A172 (cell line): ENCODE measurements at places on chromosomes 16 and 17. TPM values are rescaled to one million over a fixed set of nuclear protein-coding genes. Genes with fewer than 3 reads are reported as not detected.

- DNase-seq, result peak; percentile 94
Observed at GRCh38 chr16:30658731-30659506, 688 bp downstream of the FBRS start.

DNA sequence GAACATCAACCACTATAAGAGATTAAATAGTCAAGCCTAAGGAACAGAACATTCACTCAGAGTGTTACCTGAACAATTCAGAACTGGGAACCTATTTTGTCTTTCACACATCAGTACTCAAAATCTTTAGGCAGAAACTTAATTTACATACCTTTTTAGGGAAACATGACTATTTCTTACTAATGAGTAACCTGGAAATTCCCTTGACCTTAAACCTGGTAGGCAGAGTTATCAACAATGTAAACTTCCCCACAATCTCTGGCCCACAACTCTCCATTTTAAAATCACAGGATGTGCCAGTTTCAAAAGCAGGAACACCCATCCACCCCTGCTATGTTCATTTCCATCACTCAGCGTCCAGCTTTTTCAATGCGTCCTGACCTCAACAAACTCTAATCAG is 132.9 kb upstream of the ANKFN1 start:
- DNase-seq, result no peak

- DNase-seq, result no peak
Observed at GRCh38 chr16:75010427-75010826, 11.6 kb downstream of the ZNRF1 start.

DNA sequence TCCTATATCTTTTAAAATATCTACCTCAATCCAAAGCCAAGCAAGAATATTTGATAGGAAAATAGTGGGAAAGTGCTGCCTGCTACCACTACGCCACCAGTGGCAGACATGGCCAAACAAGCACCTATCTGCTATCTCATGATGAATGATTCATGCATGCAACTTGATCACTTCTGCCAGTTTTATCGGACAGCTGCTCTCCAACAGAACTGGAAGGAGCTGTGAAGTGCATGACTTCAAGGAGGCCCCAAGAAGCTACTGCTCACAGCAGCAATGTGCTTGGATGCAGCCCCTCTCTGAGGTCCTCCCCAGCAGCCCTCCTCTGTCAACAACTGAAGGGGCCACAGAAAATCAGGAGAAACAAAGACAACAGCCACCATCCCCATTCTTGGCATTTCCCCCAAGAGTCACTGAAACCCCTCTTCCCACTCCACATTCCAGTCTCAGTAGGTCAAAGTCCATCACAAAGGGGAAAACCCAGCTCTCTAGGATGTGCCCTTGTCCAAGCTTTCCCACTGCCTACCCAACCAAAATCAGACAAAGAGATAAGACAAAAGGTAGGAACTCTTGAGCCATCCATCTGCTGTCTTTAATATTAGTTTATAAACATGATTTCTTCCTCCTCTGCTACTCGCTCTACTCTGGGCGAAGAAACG is 215.3 kb downstream of the C16orf78 start:
- DNase-seq, result no peak

GRCh38 chr17:66149562-66149961 is 42.4 kb downstream of the CEP112 start:
- DNase-seq, result no peak

The TNP2 gene
- total RNA-seq, result not detected in 2 replicates

The C17orf78 gene
- not detected in 2 replicates for total RNA-seq

The EDC4 gene
- total RNA-seq, result 31.8 and 50.7 TPM in 2 replicates

The GEMIN4 gene
- total RNA-seq, result 17.9 and 24.0 TPM in 2 replicates

The SHPK gene
- 27.6 and 33.2 TPM in 2 replicates for total RNA-seq

The NFATC3 gene
- total RNA-seq, result 13.4 and 14.3 TPM in 2 replicates
